Activated CD4-positive, alpha-beta T cell treated with anti-CD3 and anti-CD28 coated beads, Interleukin-2, Interleukin-6, amounts not matched to agents 100 ng/mL and 50 ng/mL, durations not matched to agents 16 hours and 8 hours (primary cell): ENCODE measurements at places on chromosomes 5 and 9.

GRCh38 chr5:71695071-71695470 is 24.0 kb upstream of the CARTPT start:
- DNase-seq, result no peak

DNA sequence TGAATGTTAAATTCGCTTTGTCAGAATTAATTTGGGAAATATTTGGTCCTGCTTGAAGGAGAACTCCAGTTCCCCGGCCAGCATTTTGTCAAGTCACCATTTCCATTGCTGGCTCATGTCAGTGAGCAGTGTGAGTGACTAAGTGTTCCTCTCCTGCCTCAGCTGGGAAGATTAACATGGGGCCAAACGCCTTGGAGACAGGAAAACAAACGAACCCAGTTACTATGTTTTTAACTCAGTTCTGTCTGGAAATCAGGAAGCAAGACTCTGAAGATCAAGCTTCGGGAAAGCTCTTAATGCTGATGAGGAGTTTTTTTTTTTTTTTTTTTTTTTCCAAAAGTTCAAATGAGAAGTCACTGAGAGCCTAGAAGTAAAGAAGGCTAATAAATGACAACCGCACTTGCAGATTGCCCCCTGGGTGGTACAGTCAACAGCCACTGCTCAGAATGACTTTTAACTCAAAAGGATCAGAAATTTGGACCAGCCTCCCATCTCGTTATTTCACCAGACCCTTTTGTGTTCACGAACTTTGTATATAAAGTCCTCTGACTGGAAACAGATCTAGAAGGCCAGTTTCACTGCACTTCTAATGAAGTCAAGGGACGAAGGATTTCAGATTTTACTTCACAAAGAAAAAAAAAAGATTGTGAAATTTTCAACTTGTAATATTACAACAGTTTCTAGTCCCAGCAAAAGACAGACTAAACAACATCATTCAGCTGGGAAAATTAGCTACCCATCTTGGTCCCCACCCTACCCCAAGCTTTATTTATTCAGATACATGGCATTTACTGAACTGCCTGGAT is 121.3 kb downstream of the LHFPL2 start:
- no peak for DNase-seq

DNA sequence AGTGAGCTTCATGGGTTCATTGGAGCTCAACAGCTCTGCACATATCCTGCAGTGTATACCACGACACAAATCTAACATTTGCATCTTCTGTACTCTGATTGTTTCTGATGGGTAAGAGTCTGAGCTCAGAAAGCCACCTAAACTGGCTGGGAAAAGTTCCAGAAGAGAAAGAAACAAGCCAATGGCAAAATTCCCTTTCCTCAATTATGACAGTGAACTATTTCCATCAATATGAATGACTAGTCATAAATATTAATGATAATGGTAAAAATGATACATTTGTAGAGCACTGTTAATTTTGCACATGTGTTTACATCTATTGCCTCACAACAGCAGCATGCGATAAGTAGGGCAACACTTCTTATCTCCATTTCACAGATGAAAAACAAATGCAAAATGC is 1101.6 kb upstream of the DMAC1 start:
- no peak for DNase-seq

DNA sequence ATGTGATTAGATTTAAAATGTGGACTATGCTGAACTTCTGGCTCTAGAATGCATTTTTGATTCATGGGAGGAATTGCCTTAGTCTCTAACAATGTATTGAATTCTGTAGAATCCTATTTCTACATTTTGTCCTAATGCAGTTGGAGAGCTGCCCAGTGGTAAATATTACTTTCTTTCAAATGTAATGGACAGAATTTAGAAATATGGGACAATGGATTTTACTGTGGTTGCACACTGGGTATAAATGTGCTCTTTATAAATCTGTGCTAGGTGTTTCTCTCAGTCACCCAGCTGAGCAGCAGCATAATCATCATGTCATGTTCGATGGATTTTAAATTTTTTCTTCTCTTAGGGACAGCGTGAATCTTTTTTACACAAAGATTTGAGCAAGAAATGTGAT is 141.7 kb downstream of the ADGRV1 start:
- no peak for DNase-seq

- DNase-seq, result no peak
Observed at GRCh38 chr5:135151256-135151655, 117.2 kb upstream of the PITX1 start.

- no peak for DNase-seq
Observed at GRCh38 chr5:38426986-38427950, 129.2 kb downstream of the LIFR start.

DNA sequence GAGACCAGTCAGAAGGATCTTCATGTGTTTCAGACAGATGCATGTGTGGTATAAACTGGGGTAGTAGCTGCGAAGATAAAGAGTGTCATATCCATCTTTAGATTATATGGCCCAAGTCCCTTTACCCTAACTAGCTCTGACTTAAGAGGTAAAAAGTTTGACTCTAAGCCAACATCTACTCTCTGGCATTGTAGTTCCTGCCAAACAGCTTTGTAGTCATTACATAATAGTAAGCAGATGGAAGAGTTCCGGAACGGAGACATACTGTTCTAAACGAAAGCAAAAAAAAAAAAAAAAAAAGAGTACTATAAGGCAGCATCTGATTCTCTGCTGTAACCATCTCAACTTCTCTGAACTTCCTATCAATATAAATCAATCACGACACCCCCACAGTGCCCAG is 48.8 kb downstream of the CEMIP2 start:
- no peak for DNase-seq

DNA sequence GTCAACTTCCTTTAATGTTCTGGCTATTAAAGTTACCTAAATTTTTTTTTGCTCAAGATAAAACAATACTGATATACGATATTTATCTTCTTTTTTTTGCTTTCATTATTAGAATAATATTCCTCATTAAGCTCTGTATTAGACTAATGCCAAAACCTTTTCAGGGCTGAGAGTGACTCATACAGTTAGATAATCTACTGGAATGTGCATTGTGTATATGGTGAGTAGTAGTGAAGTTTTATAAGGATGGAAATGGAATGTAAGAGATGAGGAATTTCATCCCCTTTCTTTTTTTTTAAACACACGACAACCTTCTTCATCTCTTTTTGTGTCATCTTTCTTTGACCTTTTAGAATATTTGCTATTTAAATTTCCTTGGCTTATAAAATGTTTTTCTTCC is 268.6 kb downstream of the ISL1 start:
- no peak for DNase-seq

GRCh38 chr9:83235526-83235925 is 172.6 kb upstream of the RASEF start:
- DNase-seq, result no peak

- DNase-seq, result no peak
Observed at GRCh38 chr5:88539026-88539425, 270.4 kb upstream of the TMEM161B start.

- DNase-seq, result no peak
Observed at GRCh38 chr5:50807661-50808060, 141.2 kb downstream of the PARP8 start.

DNA sequence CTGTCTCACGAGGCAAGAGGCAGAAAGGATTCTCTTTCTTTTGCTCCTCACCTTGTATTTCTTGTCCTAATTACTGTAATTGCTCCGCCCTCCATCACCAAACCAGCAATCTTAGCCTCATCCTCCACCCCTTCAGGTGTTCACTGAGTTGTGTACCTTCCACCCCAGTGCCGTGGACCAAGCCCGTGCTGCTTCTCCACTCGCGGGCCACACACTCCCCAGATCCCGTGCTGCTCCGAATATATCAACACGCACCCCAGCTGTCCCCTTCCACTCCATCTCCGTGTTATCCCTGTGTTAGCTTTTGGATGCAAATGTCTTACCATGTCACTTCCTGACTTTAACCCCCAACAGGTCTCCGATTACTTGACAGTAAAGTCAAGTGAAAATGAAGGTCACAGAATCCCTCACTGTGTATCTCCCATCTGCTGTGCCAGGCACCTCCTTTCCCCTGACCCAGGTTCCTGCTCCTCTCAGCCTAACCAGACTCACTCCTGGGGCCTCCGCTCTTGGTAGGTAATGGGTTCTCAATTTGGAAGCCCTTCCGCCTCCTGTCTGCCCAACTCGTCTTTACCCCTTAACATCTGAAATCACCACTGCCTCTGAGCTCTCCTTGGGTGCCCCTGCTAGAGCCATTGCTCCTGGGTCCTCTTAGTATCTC is 320.2 kb downstream of the MED10 start:
- no peak for DNase-seq

GRCh38 chr9:128416014-128416413 is 4.6 kb upstream of the CERCAM start:
- DNase-seq, result no peak

DNA sequence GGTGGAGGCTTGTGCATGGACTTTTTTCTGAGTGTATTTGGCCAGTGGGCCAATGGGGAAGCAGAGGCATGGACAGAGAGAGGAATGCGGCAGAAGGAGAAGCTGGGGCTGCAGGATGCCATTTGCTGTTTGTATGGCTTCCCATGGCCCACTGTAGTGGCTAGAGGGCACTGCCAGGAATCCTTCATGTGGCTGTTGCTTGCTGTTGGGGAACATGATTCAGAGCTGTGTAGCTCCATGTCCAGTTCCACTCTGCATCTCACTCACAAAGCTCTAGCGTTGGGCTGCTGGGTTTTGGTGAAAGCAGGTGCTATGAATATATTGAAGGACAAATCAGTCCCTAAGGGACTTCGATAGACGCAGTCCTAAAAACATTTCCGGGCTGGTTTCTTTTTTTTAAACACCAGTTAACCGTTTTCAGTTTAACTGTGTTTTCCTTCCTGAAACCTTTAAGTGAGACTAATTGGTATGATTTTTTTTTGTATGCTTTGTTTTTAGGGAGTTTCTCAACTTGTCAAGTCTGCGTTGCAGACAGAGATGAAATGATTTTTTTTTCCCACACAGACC is 51.3 kb downstream of the SLC22A5 start:
- peak; percentile 61 for DNase-seq

DNA sequence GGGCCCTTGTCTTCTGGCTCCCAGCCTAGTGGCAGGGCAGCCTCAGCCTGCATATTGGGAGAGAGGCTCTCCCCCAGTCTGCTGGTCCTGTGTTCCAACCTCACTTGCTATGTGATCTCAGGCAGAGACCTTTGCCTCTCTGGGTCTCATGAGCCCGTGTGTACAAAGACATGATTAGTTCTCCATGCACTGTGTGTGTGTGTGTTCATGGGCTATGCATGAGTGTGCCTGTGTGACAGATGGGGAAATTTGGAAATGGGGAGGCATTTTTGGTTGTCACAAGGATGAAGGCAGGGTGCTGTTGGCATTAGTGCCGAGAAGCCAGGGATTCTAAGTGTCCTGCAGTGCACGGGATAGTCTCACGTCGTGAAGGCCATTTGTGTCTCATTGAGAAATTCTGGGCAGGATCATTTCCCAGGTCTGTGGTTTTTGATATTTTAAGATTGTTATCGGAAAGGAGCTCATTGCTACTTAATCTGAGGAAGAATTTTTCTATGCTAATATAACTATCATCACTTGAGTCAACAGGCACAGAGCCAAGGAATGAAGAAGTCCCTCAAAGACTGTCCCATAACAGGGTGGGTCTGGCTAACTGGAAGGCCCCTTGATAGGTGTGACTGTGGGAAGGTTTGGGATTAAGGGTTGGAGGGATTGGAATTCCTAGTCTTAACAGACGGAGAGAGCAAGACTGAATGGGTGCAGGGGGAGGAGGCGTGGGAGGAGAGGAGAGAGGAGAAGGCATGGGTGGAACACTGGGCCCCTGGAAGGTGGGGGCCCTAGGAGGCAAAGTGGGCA is 168.5 kb downstream of the RGS3 start:
- DNase-seq, result no peak

DNA sequence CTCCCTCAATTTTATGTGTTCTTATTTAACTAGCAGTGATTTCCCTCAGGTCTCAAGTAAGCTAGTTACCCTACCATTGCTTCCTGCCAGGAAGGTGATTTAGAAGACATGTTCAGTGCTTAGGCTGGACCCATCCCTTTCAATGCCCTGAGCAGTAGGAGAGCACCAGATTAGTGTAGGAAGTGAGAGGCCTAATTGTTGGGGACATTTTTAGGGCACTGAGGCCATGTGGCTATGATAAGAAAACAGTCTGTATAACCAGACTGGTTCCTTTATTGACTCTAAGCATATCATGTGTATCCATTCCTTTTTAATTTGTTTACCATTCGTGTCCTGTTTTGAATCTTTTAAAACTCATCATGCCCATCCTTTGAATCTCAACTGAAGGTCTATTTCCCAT is 312.3 kb upstream of the PRR16 start:
- no peak for DNase-seq

GRCh38 chr5:41256400-41256799 is 43.1 kb upstream of the C6 start:
- DNase-seq, result no peak

DNA sequence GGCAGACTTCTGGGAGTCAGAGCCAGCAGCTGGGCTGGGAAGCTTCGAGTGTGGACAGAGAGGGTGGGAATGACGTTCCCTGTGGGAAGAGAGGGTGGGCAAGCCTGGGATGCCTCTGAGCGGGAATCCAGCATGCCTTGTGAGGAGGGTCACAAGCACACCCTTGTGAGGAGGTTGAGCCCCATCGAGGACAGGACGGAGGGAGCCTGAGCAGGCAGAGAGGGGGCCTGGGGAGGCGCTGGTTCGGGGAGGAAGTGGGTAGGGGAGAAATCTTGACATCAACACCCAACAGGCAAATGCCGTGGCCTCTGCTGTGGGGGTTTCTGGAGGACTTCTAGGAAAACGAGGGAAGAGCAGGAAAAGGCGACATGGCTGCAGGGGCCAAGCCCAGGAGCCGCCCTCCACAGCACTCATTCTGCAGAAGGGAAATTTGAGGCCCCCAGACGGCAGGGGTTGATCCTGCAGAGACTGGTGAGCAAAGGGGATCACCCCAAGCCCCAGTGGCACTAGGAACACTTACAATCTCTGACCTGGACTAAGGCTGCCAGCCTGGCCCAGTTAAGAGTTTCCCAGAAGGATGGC is 1.1 kb upstream of the IL13 start:
- DNase-seq, result no peak

GRCh38 chr9:130583271-130583670 is 3.9 kb downstream of the FUBP3 start:
- no peak for DNase-seq

DNA sequence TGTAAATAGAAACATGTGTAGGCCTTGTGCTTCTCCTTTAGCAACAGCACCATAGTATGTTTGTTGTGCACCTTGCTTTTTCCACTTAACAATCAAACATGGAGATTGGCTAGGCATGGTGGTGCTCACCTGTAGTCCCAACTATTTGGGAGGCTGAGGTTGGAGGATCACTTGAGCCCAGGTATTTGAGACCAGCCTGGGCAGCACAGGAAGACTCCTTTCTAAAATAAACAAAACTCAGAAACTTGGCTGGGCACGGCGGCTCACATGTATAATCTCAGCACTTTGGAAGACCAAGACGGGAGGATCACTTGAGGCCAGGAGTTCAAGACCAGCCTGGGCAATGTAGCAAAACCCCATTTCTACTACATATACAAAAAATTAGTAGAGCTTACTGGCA is 948 bp upstream of the FAXDC2 start:
- no peak for DNase-seq
